ENCODE measurements at places on chromosomes 13 and 19.
A peak's percentile ranks its signal among the peaks of the same experiment; 100 is the strongest.

DNA sequence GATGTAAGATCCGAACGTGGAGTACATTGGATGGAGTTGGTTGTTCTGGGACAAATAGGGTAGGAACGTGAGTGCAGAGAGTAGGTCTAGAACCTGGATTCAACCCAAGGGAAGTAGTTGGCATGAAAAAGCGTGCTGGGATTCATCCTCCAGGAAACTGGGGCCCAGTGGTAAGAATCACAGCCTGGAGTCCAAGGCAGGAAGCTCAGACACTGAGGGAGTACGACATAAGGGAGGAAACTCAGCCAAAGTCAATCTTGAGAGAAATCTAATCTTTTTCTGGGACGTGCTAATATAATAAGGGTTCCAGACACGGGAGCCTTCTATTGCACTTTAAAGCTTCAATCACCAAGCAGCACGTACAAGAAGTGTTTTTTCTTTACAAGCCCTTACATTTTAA, 46.4 kb downstream of the DLEU7 start:
- no peak for DNase-seq

DNA sequence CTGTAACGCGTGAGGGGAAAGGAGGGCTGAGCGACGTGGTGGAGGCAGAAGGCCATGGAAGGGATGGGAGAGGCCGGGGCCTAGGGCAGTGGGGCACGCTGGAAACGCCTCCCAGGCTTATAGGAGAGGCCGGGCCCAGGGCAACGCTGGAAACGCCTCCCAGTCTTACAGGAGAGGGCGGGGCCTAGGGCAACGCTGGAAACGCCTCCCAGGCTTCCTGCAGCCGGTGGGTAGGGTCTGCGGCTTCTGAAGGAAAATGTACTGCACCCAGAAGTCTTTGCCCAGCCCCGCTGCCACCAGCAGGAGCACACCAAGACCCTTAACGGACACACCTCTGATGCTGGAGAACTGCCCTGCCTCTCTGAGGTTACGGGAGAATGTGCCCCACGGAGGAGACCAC, 9.1 kb downstream of the CACTIN start:
- DNase-seq = no peak

- DNase-seq = no peak
Observed at GRCh38 chr13:28531077-28531844, 36.3 kb upstream of the FLT1 start.

- no peak for DNase-seq
Observed at GRCh38 chr13:67275351-67275960, 45.3 kb upstream of the PCDH9 start.

DNA sequence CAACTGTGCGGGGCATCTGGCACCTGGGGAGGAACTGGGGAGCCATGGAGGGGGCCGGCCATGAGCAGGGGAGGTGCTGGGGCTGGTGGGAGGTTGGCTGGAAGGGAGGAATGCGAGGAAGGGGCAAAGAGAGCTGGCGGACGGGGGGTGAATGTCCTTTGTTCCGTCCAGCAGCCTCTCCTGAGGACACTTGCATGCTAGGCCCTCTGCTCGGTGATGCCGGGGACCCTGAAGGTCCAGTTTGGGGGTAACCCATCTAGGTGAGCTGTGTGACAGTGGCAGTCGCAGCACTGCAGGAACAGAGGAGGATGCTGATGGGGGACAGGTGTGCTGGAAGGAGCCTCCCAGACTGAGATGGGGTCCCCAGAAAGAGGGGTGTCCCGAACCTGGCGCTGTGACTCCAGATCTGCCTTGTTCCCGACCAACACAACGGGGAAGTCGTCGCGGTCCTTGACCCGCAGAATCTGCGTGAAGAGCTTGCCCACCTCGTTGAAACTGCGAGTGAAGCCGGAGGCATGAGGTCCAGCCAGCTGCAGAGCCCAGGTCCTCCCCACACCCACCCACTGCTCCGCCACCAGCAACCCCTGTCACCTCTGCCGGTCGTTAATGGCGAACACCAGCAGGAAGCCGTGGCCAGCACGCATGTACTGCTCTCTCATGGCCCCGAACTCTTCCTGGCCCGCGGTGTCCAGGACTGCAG, 3.6 kb downstream of the RRAS start:
- no peak for DNase-seq

- no peak for DNase-seq
Observed at GRCh38 chr13:77536358-77536757, 852 bp downstream of the SCEL start.

GRCh38 chr13:48591889-48592687, 59.2 kb upstream of the RCBTB2 start:
- no peak for DNase-seq

GRCh38 chr13:75481176-75482069, 546 bp downstream of the TBC1D4 start:
- no peak for DNase-seq

DNA sequence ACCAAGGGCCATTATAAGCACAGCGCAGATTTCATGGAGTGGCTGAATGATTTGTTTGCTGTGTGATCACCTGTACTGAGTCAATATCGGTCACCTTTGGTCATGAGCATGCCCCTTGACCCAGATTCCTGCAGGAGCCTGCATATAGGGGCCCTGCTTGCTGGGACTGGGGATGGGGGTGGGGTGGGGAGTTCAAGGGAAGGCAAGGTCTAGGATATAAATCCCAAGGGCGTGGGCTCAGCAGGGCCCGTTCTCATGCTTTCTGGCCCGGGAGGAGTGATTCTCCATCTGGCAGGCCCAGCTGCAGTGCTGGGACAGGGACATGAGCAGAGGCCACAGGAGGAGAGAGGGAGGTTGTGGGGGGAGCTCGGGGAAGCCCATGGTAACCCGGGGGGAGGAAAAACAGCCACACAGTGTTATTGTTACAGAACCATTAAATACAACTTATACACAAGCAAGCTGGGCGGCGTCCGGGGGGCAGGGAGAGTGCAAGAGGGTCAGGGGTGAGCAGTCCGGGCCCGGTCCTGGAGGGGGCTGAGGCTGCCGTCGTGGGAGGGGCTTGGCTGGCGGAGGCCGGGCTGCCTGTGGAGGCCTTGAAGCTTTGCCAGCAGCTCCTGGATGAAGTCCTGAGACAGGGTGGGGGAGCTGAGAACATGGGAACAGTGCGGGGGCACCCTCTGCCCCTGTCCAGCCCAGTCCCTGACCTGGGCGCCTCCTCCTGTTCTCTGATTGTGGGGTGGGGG, 5.2 kb downstream of the PPP1R14A start:
- DNase-seq = no peak

DNA sequence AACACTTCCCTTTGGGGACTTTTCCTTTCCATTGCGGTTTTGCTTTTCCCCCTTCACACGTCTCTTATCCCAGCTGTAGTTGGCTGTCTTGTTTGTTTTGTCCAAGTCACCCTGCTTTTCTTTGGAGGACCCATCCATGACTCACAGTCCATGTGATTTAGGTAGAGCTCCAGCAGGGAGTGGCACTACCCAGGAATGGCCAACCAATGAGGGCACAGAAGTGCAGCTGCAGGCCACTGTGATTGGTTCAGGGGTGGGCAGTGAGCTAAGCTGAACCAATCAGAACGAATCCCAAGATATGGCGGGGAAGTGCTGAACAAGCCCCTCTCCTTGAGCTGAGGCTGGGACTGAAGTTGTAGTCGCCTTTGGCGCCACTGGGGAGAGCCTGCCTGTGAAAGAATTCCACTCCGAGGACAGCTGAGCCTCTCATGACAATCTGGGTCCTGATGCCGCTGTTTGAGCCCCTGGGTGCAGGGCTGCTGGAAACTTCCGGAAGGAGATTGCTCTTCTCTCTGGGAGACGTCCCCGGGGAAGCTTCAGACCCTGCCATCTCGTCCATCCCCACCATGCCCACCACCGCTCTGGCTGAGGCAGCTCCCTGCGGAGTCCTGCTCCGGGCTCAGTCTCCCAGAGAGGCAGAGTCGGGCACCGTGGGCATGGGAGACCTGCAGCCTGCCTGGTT, 62.9 kb upstream of the URI1 start:
- DNase-seq = no peak

GRCh38 chr19:44278181-44278690, 18.6 kb downstream of the ZNF233 start:
- no peak for DNase-seq

GRCh38 chr19:35332817-35333216, 3.8 kb downstream of the CD22 start:
- DNase-seq = no peak

GRCh38 chr13:78299832-78300623, 303.3 kb downstream of the POU4F1 start:
- no peak for DNase-seq

- DNase-seq = no peak
Observed at GRCh38 chr19:13670846-13671245, 93.5 kb upstream of the MRI1 start.

DNA sequence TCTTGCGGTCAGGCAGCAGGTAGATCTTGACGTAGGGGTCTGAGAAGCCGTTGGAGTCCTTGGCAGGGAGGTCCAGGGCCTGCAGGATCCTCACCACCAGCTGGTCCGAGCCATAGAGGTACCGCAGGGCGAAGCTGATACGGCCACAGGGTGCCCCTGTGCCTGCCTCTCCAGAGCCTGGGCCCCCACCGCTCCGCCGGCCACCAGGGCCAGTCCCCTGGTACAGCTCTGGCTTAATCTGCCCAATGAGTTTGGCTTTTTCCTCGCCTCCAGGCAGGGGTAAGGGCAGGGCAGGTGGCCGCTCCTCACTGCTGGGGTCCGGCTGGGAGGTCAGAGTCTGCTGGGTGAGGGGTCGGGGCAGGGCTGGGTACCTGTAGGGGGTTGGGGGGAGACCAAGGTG, 9.9 kb downstream of the SYT3 start:
- DNase-seq = no peak

DNA sequence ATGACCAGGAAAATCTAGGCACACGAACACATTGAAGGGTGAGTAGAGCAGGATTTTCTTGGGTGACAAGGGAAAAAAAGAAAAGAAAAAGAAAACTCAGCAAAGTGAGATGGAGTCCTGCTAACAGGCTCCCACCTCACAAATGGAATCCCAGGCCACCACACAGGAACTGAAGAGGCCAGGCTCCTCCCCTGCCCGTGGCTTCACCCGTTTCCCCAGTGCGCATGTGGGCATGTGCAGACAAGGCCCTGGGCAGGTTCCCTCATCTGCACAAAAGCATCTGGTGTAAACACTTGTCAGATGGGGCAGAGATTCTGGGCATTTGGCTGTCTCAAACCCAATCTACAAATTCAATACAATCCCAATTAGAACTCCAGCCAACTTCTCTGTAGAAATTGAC, 24.5 kb downstream of the CFAP97D2 start:
- DNase-seq = no peak

DNA sequence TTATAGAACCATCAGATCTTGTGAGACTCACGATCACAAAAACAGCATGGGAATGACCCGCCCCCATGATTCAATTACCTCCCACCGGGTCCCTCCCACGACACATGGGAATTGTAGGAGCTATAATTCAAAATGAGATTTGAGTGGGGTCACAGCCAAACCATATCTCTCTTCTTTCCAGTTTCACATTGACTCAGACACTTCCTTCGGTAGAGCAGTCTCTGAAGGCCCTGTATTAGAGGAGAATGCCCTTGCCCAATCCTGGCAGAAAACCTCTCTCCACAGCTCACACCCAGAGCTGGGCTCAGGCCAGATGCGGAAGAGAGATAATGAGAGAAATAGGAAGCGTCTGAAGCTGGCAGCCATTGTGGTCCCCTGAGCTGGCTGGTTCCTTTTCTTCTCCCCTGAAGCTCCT, 72.4 kb upstream of the CLDN10 start:
- DNase-seq = peak; percentile 8

GRCh38 chr19:42323473-42323851, 2.0 kb upstream of the MEGF8 start:
- DNase-seq = no peak

DNA sequence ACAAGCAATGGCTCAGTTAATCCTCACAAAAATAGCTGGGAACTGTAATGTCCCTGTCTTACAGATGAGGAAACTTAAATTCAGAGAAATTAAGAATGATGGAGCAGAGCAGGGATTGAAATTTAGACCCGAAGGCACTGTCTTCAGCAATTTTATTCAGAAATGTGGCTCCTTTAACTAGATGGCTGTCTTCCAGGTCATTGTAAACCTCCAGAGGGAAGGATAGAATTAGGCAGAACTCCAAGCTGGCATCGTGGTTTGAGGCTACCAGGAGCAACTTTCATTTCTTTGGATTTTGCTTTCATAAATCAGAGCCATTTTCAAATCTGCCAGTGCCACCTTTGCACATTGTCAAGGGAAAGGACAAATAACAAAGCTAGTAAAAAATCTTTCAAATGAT, 339.0 kb downstream of the DCT start:
- DNase-seq = no peak

- DNase-seq = no peak
Observed at GRCh38 chr13:113418722-113419049, 34.6 kb downstream of the ADPRHL1 start.

GRCh38 chr13:106685143-106685542, 117.2 kb upstream of the ARGLU1 start:
- DNase-seq = no peak

GRCh38 chr13:84029396-84029795, 147.1 kb upstream of the SLITRK1 start:
- no peak for DNase-seq

DNA sequence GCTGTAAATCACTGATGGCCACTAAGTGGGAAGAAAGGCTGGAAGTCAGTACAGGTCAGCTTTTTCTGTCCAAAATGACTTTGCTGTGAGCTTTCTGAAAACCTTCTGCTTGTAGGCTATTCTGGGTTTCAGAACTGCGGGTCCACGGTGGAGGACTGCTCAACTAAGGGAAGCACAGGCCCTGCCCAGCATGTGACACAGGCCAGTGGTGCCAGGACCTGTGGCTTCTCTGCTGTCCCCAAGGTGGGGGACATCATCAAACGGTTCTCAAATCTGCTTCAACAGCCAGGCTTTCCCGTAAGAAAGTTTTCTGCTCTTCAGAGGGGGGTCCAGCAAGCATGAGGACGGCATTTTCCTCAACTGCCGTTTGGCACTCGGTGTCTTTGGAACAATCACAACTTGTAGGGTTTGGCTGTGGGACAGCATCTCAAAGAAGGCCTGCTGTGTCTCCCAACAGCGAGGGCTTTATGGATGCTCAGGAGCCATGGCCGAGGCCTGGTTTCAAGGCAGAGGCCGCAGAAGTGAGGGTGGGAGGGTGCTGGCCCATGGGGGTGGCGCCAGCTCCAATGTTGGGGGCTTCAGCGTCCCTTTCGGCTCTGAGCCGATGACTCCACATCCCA, 3.8 kb downstream of the SGTA start:
- no peak for DNase-seq

DNA sequence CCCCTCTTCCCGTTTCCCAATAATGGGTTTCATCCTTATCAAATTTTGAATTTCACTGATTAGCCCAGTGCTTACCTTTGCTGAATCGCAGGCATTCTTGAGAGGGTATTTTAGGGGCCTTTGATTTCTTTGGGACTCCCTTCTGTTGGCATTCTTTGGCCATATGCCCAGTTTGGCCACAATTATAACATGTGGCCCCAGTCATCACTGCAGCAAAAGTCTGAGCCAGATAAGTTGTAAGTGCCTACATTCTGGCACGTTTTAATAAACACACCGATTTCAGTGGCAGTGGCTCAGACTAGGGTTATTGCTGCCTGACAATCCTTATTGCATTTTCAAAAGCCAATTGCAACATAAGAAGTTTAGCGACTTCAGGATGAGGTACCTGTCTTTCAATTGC, 41.4 kb downstream of the ZNF726 start:
- no peak for DNase-seq

Measured in CD4-positive, alpha-beta T cell treated with Interferon alpha-2 for 1 hour (primary cell).